ENCODE measurements at places on chromosomes 7 and 10.

DNA sequence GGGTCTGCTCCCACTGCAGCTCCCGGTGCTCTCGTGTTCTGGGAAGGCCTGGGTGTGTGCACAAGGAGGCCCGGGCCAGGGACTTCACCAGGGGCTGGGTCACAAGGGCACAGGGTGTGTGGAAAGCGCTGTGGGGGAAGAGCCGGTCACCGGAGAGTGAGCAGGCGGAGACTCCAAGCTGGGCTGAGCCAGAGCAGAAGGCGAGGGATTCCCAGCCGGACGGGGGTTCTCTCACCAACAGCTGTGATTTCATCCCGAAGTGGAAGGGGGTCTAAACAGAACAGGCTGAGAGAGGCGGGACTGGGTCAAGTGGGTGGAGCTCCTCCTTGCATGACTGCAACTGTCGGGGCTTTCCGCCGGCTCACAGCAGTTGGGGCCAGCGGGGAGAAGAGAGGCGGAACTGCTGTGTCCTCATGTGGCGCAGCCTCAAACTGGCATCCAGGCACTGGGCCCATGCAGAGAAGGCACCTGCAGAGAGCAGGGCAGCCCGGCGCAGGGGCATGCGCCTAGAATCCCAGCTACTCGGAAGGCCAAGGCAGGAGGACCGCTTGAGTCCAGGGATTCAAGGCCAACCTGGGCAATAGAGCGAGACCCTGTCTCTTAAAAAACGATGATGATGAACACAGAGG lies 7.6 kb upstream of the ORAI2 start:
- DNase-seq = peak; percentile 75

DNA sequence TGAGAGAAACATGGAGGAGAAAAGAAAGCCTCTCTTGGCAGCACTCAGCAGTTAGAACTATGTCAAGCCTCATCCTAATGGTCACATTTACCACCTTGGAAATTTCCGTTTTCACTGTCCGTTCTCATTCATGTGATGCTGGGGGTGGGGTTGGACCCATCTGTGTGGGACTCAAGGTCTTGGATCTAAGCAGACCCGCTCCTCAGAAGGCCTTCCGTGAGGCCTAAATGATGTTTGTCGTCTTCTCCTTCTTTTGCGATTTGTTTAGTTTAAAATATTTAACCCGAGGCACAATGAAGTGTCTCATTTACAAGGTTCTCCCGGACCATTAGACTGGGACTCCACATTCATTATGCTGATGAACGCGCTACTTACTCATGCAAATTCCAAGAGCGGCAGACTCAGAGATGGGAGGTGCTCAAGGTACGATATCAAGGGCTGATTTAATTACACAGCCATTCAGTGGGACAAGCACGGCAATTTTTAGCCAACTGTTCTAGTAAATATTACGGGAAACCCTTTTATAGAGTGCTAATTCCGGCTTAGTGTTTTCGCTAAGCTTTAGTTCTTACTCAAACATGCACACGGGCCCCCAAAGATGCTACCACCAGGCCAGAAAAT lies 109.1 kb upstream of the EFCAB10 start:
- DNase-seq = no peak

DNA sequence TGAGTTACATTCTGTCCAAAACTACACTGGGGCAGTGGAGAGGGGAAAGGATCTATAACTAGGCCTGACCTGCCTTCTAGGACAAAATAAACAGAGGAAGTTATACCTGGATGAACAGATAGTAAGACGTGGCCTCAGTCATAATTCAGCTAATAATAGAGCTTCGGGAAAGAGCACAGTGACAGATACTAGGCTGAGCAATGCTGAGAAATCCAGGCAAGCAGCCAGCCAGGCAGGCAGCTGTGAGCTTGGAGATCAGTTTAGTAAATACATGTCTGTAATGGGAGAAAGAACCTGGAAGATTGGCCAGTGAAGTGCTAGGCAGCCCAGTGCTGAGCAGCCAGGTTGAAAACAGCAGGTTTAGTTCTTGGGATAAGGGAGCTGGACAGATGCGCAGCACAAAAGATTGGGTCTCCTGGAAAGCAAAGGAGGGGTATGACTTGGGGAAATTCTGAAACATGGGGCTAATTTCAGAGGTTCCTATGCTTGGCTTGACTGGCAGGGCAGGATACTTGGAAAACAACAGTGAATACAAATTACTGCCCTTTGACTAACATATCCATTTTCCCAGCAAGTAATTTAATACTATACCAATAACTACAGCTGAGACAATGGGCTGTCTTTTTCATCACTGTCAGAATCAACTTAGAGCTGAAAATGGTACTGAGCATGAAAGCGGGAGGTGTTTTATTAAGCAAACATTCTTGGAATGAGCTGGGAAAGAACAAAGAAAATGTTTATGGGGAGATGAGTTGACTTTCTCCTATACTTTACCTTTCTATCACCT lies 140.8 kb downstream of the DGKB start:
- DNase-seq = no peak

DNA sequence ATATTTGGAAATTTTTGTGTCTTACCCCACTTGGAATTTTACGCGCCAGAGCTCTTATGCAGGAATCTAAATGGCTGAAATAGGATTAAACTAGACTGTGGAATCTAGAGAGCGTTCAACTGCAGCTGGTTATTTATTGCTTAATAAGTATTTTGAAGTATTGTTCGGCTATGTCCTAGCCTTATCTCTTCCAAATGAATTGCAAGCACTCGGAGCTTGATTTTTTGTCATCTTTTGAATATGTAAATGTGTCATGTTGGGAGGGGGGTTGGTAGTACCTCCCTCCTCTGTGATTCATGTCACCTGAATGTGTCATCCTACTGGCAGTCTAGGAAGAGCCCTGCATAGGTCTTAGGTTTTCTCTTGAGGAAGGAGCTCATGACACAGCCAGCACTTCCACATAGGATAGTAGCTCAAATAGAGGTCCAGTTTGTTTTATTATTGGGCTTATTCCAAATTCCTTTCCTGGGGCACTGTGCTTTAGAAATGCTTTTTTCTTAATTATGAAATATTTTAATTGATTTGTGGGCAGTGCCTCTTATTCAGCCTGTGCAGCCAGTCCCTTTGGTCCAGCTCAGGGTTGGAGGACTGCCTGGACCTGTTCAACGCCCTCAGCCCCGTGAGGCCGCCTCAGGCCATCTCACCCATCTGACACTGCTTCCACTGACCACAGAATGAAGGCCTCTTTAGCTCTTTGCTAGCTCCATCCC lies 22.5 kb upstream of the TRIL start:
- no peak for DNase-seq

DNA sequence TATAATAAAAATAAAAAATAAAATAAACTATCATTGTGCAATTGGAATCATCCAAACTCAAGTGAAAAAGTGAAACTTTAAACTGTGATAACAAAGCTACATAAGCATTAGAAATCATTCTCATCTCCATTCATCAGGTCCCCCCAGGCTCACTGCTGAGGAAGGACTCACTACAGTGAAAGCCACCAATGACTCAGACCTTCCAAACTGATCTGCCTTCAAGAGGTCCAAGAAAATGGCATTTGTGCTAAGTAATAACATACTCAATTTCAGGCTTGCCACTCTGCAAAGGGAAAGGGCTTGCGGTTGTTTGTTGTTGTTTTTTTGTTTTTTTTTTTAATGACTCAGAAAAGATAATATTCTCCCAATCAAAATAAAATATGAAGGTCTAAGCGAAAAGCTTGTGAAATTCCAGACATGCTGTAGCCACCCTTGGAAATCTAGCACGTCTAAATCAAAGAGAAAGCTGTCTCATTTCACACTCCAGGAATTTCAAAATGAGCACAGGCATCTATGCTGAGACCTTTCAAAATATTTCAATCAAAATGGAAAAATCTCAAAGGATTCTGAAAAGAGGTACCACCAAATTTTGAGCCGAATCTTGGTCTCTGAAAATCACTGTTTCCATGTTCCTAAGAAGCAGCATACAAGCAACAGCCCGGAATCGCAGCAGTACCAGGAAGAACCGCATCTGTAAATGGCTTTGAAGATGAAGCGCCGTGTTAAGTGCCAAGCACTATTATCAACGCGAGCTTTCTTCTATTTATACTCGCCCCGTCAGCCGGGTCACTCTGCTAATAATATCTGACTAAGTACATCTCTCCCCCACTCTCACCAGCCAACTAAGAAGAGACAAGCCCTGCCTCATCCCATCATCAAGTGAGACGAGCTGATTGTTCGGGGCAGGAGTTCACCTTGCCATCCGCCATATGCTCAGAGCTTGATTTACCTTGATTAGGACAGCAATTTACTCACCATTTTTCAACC lies 13.5 kb downstream of the SFMBT2 start:
- DNase-seq = no peak

GRCh38 chr10:118300320-118300719 lies 41.8 kb downstream of the FAM204A start:
- no peak for DNase-seq

GRCh38 chr7:105256761-105257231 lies 131.9 kb downstream of the SRPK2 start:
- no peak for DNase-seq

- DNase-seq = no peak
These were observed 2.7 kb upstream of the PNLIPRP1 start for GRCh38 chr10:116587878-116588591.

DNA sequence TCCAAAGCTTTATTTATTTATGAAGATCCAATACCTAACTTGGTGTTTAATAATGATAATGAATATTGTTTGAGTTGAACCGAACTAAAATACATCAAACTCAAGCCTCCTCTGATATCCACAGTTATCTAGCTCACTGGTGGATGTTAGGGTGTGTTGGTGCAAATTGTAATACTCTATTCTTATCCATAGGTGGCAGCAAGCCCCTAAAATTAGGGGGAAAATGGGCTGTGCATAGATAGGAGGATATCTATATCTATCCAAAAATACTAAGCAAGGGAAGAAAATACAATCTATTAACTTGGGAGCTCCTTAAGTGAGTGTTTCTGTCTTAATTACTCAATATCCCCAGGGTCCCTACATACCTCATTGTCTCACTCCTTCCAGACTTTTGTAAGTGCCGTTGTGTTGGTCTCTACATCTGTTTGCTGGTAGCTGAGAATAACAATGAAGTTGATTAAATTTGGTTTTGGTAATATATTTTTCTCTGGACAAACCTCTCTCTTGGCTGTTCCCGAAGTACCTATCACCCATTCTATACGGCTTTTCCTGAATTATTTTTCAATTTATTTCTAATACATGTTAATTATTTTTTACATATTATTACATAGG lies 55.0 kb upstream of the VWDE start:
- peak; percentile 8 for DNase-seq

DNA sequence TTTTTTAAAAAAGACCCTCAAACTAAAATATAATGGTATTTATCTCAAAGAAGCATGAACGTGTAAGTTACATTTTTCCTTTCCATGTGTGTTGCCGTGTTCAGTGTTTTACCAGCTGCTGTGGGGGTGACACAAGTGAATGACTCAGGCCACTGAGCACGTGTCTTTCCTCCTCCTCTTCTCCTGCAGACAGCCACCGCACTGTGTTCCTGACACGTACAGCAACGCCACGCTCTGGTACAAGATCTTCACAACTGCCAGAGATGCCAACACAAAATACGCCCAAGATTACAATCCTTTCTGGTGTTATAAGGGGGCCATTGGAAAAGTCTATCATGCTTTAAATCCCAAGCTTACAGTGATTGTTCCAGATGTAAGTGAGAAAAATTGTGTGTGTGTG lies 29.7 kb downstream of the TMEM248 start:
- no peak for DNase-seq

Data from Kasumi-1 (cell line).